Stimulated activated CD8-positive, alpha-beta memory T cell treated with anti-CD3 and anti-CD28 coated beads, Interleukin-2, amount 100 ng/mL, for 48 hours (primary cell): ENCODE measurements at places on chromosomes 4 and X.

GRCh38 chrX:138504273-138504672, 207.2 kb downstream of the FGF13 start:
- no peak for DNase-seq

DNA sequence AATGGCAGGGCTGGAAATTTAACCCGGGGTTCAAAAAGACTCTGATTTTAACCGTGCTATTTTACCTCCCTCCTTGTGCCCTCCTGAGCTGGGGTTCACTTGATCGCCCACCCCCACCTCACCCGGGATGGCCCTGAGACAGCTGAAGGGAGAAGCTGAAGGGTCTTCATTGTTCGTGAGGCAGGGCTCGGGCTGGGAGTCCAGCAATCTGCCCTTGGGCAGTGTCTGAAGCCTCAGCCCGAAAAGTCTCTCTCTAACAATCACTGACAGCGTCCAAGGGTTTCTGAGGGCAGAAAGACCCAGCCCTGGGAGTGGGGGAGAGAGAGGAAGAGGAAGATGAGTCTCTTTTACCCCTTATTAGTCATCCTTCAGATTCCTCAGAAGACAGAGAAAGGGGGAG, 39.4 kb upstream of the PHOX2B start:
- DNase-seq: no peak

- DNase-seq: no peak
Measured at GRCh38 chr4:159105761-159106243, 2.9 kb downstream of the RAPGEF2 start.

DNA sequence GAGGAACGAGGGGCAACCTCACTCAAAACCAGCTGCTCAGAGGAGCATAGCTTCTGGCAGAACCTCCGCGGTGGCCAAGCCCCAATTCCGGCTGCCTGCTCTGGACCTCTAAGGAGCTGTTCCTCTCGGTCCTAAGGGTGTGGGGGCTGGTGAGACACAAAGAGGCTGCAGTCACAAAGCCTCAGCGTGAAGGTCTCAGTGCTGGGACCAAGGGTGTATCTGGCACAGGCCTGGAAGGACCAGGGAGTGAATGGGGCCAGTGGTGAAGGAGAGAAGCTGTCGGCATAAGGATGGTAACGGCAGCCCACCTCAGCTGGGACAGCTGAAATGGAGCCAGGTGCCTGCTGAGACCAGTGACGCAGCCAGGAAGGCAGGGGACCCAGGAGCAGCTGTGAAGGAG, 5.3 kb downstream of the PDE6B start:
- DNase-seq: no peak

DNA sequence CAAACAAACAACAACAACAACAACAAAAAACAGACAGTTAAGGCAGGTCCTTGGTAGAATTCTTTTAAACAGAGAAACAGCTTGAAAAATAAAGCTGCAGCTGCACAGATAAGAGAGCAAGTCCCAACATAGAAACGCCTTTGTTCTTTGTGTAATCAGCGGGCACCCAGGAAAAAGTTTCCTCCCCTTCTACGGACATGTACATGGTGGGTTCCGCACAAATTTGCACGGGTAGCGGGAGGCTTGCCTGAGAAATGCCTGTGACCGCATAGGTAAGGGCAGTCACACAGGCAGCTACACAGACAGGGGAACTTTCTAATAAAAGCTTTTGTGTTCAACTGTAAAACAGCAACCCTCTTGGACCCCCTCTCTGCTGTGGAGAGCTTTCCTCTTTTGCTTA, 25.7 kb upstream of the CT47A1 start:
- DNase-seq: no peak

DNA sequence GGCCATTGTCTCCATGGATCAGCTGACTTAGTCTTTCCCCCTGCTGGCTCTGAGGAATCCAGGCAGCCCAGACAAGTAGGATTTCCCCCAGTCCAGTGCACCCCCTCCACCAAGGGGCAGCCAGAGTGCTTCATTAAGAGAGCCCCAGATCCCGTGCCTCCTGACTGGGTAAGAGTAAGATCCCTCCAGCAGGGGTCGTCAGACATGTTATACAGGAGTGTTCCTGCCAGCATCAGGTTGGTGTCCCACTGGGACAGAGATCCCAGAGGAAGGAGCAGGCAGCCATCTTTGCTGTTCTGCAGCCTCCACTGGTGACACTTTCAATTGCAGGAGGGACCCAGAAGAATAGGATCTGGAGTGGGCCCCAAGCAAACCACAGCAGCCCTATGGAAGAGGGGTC, 29.0 kb upstream of the INPP4B start:
- no peak for DNase-seq

DNA sequence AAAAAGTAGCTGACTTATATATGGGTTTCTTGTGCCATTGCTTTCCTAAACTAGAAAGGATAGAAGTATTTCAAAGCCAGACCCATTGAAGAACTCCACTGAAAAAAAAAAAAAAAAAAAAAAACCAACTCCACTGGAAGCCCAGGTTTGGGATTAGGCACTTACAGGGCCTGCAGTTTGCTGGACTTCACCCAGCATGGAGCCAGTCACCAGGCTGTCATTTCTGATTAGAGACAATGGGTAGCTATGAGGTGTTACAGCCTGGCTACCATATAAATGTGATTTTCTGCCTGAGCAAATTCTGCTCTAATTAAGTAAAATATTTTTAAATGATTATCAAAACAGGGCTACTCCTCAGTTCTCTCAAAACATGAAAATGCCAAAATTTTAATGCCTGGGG, 49.5 kb downstream of the HS6ST2 start:
- no peak for DNase-seq

DNA sequence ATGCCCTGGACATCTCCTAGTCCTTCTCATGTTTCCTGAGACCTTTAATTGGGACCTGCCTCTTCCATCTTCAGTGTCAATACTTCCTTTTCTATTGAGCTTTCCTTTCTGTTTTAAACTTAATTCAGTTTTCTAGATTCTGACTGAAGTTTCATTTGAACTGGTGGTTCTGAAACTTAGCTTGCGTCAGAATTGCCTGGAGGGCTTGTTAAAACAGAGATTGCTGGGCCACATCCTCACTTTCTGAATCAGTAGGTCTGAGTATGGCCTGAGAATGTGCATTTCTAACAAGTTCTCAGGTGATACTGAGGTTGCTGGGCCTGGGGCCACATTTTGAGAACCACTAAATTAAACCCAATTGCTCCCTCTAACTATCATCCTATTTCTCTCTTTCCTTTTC, 152.1 kb upstream of the DGKK start:
- DNase-seq: no peak

- peak; percentile 20 for DNase-seq
Measured at GRCh38 chr4:4182835-4183568, 43.7 kb downstream of the OTOP1 start.

DNA sequence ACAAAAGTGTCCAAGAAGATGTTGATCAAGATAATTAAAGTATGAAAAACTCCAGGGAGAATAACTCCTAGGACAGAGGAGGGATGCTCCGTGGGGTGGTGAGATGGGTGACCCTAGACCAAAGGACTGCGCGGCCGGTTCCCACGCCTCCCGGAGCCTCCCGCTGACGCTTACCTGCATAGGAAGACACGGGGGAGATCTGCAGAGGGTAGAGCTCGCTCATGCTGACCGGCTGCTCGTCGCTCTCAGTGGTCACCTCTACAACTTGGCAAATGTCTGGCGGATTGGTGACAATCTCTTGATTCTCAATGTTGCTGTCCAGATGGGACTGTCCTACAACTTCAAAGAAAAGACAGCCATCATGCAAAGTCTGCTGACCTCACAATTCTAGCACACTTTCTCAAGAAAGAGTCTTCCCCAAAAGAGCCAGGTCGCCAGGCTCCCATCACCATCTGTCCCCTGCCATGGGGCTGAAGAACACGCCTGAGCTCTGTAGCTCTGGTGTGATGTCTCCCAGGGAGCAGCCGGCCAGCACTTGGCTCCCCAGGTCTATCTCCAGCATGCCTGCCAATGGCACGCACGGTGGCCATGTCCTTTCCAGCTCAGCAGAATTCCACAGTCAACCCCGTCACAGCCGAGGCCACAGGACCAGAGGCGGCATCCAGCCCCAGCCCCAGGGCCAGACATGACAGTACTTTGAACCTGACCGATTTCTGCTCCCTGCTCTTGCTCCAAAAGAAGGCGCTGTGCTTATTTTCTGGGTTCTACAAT, 75.4 kb downstream of the IRF2 start:
- no peak for DNase-seq

- no peak for DNase-seq
Measured at GRCh38 chr4:160284516-160284915, 1181.6 kb downstream of the RAPGEF2 start.
